Activated CD8-positive, alpha-beta memory T cell treated with anti-CD3 and anti-CD28 coated beads for 24 hours (primary cell): ENCODE measurements at places on chromosomes 11 and 22.

DNA sequence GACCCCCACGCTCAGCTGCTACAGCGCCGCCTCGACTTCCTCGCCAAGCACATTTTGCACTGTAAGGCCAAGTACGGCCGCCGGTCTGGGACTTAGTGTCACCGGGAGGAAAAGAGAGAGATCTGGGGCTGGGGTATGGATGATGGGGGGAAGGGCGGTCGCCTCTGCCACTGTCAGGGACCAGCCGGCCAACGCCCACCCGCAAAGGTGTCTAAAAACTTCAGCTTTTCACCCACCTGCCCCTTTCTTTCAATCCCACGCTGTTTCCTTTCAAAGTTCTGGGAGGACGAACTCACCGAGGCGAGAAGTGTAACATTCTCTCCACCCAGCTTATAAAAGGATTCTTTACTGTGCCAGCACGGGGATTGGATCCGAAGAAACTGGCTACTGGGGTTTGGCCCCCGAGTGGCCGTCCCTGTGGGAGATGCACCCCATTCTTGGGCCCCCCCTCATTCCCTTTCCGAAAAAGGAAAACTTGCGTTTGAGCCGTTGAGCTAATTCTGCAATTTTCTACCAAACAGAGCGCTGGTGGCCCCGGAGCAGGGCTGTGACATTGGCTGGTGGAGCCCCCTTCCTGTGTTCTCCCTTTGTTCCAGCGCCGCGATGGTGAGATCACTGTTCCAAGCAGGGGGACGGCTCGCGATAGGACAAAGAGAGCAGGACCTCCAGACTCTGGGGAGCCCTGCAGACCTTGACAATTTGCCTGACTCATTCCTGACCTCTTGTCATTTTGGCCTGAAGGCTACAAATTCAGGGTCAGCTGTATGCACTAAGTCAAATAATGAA, 1.8 kb downstream of the FJX1 start:
- DNase-seq = no peak

- DNase-seq = no peak
Measured at GRCh38 chr22:39481595-39481994, 20.5 kb upstream of the MIEF1 start.

- no peak for DNase-seq
Measured at GRCh38 chr22:47605886-47606285, 843.4 kb downstream of the TBC1D22A start.

GRCh38 chr11:69492201-69492991, 10.9 kb downstream of the LINC01488 start:
- DNase-seq = no peak

- no peak for DNase-seq
Measured at GRCh38 chr11:29002816-29003215, 894.6 kb downstream of the METTL15 start.

DNA sequence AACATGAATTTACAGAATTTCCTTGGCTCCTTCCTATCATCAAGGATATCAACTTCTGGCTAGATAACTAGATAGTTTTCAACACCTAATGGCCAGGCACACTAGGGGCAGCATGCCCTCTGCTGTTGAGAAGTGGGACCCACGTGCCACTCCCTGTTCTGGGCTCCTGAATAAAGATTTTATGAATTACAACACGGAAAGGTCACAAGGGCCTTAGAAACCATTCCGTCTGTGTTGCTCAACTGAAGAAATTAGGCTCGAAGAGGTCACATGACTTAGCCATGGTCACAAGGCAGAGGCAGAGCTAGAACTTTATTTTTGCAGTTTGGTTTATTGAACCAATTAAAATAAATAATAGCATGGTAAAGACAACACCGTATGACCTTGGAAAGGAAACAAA, 36.0 kb downstream of the PRCP start:
- DNase-seq = no peak

DNA sequence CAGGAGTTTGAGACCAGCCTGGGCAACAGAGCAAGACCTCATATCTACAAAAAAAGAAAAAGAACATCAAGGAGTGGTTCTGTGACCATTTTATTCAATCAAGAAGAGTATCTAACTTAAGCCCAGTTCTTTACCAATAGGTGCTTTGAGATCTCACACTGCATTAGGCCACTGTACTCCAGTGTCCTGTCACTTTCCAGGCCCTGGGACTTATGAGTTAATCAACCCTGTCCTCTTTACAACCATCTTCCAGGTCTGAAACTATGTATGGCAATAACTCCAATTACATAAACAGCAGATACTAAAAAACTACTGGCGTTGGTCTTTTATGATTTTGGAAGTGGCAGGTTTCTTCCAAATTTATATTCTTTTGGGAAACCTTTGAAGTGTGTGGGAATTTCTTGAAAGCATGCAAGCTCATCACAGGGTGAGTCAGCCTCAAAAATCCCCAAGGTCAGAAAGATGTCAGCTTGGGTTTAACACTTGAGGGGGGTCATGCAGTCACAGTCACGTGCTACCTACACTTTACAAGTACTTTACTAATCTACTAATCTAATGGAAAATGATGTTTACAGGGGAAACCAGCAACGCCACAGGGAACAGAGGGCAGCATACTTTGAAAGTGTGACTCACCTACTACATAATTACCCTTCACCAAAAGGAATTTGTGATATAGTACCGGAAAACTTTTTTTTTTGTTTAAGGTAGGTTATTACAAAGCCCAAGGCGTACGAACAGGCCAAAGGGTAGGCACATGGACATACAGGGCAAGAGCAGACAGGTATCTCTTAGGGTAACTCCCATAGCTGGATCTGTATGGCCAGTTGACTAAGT, 15.6 kb downstream of the PISD start:
- DNase-seq = peak; percentile 62

GRCh38 chr11:80593648-80594374, 1153.0 kb upstream of the TENM4 start:
- DNase-seq = no peak

DNA sequence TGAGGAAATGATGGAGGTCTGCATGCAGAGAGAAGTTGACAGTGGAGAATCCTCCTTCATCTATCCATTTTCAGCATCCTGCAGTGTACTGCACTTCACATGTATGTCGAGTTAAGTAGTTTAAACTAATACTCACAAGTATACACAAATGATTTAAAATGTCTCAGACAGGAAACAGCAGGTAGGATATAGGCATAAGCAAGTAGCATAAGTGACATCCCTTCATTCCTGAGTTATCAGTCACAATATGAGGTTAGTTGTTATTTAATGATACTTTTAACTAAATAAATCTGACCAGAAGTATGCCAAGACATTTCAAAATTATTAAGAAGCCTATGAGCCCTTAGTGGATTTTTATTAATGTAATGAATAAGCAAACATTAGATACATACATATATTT, 37.4 kb downstream of the MTMR2 start:
- no peak for DNase-seq

GRCh38 chr11:74577624-74578396, 14.6 kb upstream of the POLD3 start:
- DNase-seq = no peak

GRCh38 chr11:34905666-34906065, 10.5 kb downstream of the APIP start:
- DNase-seq = no peak

DNA sequence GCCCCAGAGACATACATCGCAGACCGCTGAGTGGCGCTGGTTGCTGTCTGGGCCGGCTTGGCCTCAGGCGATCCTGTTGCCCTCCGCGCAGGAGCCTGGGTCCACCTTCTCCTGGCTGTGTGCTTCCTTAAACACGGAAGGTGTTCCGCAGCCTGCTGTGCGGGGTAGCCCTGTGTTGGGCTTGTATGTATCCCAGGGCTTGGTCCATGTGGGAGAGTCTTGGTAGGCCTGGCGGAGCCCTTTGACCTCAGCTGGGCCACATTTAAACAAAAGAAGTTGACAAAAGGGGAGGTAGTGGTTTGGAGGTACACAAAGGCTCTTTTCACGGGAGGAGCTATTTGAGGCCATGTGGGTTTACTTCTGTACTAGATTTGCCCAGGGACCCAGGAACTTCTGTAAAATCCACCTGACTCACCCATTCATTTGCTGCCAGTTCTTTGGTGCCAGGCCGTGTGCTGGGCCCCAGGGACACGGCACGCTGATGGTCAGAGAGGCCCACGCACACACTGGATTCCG, 11.0 kb upstream of the GRAMD4 start:
- no peak for DNase-seq

GRCh38 chr11:31932879-31933278, 121.8 kb upstream of the PAX6 start:
- DNase-seq = no peak

- no peak for DNase-seq
Measured at GRCh38 chr22:38441620-38442287, 13.2 kb downstream of the KCNJ4 start.

- no peak for DNase-seq
Measured at GRCh38 chr22:33873186-33873585, 47.1 kb downstream of the LARGE1 start.

- DNase-seq = no peak
Measured at GRCh38 chr11:111947143-111947542, 10.0 kb downstream of the DIXDC1 start.

DNA sequence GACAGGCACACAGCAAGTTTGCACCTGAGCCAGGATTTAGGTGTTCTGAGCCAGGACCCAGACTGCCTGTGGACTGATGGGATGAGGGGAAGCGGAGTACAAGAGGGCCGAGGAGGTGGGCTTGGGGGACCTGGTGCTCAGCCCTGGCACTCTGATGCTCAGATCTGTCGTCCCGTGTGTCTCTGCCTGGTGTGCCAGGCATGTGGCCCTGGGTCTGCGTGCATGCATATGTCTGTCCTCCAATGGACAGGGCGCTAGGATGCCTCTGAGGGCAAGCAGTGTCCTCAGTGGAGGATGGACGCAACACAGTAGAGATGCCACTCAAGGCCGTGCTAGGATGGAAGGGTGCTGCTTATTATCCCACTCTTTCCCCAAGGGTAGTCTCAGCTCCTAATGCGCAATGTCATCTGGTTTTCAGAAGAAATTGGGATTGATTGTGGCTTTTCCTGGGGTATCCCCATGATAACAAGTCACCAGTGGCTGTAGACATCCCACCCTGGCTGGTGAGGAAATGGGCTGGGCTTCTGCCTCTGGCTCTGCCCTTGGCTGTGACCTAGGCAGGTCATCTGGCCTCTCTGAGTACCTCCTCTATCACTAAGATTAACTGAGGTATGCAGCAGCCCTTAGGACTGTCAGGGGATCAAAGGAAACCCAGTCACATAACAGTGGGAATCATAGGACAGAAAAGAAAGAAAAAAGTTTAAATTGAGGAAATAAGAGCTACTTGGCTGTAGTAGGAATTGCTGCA, 35.7 kb upstream of the SUSD2 start:
- DNase-seq = no peak

DNA sequence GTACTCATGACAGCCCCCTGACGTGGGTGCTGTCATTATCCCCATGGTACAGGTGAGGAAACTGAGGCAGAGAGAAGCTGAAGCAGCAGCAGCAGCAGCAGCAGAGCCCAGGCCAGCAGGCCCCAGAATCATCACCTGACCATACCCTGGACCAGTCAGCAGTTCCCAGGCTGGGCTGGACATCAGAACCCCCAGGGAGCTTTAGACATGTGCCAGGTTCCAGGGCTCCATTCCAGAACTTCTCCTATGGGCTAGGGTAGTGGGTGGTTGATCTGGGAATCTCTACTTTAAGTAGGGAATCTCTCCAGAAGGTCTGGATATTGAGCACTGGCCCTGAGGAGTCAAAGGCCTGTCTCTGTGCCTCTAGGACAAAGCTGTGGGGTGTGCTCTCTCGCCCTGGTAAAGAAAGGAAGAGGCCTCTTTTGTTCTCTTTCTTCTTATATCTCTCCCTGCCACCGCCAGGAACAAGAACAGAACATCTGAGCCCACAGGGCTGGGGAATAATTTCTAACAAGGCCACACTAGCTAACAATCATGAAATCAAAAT, 26.6 kb downstream of the MAFF start:
- DNase-seq = no peak

DNA sequence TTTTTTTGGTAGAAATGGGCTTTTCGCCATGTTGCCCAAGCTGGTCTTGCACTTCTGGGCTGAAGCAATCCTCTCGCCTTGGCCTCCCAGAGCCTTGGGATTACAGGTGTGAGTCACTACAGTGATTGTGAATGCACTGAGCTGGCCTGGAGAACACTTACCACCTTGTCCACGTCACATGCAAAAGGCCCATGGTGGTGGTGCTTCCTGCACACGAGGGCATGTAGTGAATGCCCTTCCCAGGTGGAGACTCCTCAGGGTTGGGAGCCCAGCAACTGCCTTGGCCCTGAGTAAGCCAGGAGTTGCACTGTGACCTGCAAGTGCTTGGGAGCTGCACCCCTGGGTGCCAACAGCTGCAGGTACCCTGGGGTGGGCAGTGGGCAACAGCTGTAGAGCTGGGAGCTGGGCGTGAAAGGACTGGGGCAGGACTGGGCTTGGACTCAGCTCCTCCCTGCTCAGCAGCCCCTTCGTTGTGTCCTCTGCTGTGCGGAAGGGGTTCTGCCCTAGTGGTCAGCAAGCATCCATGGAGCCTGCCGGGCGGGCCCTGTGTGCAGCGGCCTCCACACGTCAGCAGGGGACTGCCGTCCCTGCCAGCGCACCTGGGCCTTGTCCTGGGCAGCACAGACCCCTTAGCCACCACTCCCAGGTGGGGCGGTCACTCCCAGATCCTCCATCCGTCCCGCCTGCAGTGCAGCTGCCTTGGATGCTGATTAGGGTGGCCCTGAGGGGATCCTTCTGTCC, 9.3 kb upstream of the ADORA2A start:
- no peak for DNase-seq
